ENCODE measurements at places on chromosomes 3 and 15. TPM values are rescaled to one million over a fixed set of nuclear protein-coding genes. Genes with fewer than 3 reads are reported as not detected.

DNA sequence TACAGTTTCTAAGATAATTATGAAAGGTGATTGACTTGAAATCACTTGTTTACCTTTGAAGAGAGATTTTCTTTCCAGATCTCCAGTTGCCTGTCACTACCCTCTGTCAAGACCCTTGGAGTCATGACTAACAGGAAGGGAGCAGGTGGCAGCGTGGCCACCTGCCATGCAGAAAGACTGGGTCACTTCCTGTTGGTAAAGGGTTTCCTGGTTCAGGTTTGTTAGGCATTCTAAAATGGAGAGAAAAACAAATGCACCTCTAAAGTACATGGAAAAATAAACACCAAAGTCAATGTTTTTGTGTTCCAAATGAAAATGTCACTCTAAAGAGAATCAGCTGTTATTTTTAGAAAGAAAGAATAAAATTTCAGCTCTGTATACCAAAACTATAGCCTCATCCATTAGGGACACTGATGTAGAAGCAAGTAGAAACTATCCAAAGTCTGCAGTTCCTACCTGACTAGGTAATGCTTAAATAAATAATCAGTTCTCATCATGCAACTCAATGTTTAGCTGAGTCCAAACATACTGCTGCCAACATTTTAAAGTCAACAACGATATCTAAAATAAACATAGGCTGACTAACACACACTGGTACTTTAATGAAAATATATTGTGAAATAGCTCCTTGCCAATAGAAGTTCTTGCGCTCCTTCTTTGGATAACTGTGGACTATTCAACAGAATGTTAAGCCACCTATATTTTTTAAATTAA is 23.9 kb upstream of the TM4SF1 start:
- no peak for DNase-seq

DNA sequence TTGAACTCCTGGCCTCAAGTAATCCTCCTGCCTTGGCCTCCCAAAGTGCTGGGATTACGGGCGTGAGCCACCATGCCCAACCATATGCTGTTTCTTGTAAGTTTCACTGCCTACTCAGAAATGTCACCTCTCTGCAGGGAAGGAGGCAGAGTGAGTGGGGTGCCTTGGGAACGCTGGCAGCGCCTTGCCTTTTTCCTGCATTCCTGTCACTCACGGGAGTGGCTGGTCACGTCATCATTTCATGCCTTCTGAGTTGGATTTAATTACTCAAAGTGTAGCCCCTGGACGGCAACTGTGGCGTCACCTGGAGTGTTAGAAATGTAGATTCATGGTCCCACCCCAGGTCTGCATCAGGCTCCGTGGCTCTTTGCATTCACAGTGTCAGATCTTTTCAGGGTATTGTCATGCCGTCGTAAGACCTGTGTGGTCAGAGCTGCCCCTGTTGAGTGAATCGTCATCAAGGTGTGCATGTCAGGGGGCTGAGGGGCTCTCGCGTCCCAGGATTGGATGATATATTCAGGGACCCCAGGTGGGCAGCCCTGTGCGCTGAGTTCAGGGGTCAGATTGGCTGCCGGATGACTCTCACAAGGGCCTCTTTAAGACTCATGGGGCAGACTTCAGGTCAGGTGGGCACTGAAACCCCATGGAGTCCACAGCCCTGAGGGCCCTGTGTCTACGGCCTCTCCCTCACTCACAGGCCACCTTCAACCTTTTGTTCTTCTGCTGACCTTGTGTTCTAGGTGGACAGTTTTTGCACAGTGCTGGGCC is 65.9 kb upstream of the KLHL25 start:
- DNase-seq: no peak

DNA sequence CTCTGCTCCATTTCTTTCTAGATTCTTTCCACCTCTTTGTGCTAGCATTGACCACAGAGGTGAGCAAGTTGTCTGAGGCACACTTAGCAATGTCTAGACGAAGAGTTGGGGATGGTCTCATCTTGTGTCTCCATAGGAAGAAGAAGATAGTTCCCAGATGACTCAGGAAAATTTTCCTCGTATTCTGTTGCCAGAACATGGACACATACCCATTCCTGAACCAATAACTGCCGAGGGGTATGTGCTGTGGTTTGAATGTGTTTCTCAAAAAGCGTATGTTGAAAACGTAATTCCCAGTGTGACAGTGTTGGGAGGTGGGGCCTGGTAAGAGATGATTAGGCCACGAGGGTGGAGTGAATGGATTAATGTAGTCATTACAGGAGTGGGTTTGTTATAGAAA is 107.5 kb upstream of the GALNT15 start:
- no peak for DNase-seq

DNA sequence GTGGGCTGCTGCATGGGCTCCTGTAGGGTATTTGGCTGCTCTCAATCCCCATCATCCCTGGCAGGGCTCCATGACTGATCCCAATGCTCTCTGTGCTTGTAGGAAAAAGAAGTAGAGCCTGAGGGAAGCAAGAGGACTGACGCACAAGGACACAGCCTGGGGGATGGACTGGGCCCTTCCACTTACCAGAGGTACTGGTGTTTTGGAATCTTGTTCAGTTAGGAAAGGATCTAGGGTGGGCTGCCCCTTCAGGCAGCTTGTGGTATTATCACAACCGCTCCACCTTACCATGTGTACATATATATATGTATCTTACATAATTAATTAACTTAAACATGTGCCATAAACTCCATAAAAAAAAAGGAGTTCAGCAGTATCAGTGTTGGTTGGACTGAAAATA is 1.3 kb downstream of the SLC28A2 start:
- DNase-seq: no peak

GRCh38 chr3:153080778-153081240 is 81.2 kb upstream of the RAP2B start:
- no peak for DNase-seq

GRCh38 chr3:42161050-42161935 is 70.1 kb downstream of the TRAK1 start:
- DNase-seq: no peak

GRCh38 chr3:163508206-163508605 is 1570.1 kb downstream of the SI start:
- DNase-seq: no peak

- DNase-seq: no peak
Measured at GRCh38 chr3:28033059-28033784, 208.2 kb upstream of the CMC1 start.

GRCh38 chr3:44996556-44996969 is 20.5 kb downstream of the EXOSC7 start:
- DNase-seq: no peak

DNA sequence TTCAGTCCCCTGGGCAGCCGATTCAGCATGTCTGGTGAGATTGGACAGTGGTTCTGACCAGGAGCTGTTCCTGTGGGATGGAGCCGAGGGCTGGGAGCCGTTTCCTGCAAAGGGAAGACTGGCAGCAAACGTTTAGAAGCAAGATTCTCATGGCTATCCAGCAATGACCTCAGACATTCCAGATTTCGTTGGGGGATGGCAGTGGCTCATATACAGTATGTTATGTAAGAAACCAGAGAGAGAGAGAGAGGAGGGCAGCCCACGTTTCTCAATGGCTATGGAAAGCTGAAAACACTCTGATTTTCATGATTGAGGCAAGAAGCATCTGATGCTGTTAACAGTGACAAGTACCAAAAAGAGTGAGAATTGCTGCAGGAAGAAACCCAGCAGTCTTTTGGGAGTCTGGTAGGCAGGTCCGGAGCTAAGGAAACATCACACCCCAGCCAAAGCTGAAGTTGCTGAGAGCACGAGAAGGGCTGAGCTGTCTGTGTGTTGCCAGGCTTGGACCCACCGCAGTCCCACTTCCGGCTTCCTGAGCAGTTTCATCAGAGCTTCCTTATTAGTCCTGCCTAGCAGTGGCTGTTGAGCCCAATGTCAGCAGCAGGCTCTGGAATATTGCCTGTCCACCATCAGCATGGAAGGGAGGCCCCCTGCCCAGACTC is 25.6 kb upstream of the VPS8 start:
- DNase-seq: no peak

- DNase-seq: no peak
Measured at GRCh38 chr15:58307313-58307961, 124.4 kb upstream of the LIPC start.

- no peak for DNase-seq
Measured at GRCh38 chr3:48215466-48215865, 7.8 kb upstream of the CAMP start.

GRCh38 chr3:126108676-126109050 is 24.7 kb upstream of the SLC41A3 start:
- no peak for DNase-seq

DNA sequence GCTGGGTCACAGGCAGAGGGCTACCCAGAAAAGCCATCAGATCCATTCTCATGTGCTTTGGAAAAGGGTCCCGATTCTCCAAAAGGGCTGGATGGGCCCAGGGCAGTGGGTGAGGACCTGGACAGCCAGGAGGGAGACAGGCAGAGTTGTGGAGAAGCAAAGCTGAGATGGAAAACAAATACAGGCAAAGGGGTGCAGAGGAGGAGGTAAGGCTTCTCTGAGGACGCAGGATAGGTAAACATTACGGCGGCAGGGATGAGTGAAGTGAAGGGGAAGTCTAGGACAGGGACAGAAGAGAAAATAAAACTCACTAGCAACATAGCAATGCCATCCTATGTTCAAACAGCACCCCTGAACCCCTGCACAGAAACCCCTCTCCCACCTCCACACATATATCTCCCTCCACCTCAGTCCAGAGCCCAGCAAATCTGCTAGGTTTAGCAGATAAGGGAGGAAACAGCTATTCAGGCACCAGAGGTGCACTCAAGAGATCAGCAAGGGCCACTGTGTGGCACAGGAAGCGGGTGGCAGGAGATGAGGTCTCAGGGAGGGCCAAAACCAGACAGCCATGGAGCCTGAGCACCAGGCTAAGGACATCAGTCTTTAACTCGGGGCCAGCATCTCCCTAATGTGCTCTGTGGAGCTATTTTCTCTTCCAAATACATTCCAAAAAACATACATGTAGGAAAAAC is 51.3 kb downstream of the HOMER2 start:
- DNase-seq: no peak

- DNase-seq: no peak
Measured at GRCh38 chr15:85518979-85519761, 138.8 kb downstream of the AKAP13 start.

DNA sequence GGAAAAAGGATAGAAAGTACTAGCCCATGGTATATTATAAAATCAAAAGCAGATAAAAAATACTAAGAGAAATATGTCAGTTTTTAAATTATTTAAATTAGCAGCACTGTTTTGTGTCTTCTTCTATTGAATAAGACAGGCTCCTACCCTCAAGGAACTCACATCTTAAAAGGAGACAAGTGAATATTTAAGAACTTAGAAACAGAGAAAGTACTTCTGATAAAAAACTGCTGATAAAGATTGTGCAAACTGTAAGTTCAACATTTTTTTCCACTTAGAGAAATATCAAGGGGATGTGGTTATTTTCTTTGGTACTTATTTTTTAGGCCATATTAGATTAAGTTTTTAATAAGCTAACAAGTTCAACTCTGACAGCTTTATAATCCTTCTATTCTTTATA is 3.0 kb upstream of the ANKRD28 start:
- DNase-seq: no peak

GRCh38 chr3:32366638-32367397 is 24.8 kb upstream of the CMTM7 start:
- DNase-seq: no peak

DNA sequence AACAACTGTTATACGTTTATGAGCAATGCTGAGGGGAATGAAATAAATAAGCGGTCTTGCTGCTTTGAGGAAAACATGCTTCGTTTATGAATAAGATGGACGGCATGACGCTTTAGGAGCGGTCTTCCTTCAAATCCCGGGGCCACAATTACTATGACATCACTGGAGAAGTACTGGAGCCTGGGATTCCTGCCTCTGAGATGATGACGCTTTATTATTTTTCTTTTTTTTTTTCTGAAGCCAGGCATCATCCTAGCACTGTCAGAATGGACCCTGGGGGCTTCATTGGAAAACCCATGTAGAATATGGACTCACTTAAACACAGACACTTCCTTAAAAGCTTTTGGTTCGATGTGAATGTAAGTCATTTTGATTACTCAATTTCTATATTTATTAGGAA is 52.5 kb upstream of the FOXP1 start:
- DNase-seq: no peak

PLIN1 gene
- total RNA-seq: 24.2 TPM

CFAP91 gene
- total RNA-seq: 11.4 TPM

GBE1 gene
- 60.1 TPM for total RNA-seq

MUSTN1 gene
- total RNA-seq: 33.8 TPM

GOLGA8K gene
- total RNA-seq: 0.41 TPM

CPEB1 gene
- total RNA-seq: 2.0 TPM

CERS3 gene
- total RNA-seq: not detected

CKMT1B gene
- total RNA-seq: not detected

SUCLG2 gene
- total RNA-seq: 25.5 TPM

CCDC80 gene
- 350 TPM for total RNA-seq

RLBP1 gene
- total RNA-seq: not detected
